ENCODE measurements at places on chromosomes 5 and 9.

- peak; percentile 78 for DNase-seq
These were observed 95.8 kb downstream of the CFAP90 start for GRCh38 chr5:7754997-7755596.

GRCh38 chr9:94289691-94290090, 30.6 kb downstream of the ZNF169 start:
- DNase-seq, result peak; percentile 39

DNA sequence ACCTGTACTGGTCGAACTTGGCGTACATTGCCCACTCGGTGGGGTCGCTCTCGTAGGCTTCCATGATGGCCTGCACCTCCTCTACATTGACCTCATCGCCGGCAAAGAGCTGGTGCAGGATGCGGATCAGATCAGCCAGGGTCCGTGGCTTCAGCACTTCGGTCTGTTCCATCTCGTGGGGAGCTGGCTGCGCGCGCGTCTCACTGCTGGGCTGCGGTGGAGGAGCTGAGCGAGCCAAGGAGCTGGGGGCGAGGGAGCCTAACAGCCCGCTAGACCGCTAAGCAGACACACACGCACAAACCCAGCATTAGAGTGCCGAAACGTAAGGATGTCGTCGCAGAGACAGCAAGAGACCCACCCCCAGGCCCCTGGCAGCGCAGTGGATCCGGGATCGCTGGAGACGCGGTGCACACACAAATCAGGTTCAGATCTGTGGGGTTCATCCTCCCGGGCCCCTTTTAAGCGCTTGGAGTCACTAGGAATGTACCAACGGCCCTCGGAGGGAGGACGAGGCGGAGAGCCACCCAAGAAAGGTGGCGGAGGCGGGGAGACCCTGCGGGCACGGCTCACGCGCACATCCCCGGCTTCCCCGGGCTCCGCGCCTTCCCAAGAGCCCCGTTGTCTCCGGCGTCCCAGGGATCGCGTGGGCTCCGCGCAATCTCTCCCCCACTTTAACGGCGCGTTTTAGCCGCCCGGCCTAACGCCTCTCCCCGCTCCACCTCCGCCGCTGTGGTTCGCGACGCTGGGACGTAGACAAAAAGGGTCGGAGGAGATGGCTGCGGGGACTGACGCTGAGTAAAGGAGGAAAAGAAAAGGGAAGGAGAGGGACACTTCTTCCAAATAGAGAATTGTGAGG, at the start of gene CDO1:
TSS of gene CDO1 (minus strand) at position 434 of the 856 bp plus-strand sequence. CDS start at position 172, 262 bp downstream.
- DNase-seq, result no peak

DNA sequence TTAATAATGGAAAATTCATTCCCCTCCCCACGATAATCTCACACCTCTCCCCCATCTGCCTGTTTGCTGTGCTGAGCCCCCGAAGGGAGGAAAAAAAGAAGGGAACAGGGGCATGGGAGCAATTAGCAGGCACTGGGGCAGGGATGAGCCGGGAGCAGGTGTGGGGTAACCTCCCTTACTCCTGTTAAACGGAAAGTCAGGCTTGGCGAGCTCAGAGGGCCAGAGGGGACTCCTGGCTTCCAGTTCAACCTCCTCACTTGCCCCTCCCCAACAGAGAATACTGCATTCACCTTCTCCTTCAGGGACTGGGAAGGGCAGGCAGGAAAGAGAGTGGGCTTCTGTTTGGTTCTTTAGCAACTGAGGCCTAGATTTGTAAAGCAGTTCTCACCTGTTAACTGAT, 1.6 kb downstream of the AFAP1L1 start:
- DNase-seq, result no peak

- peak; percentile 39 for DNase-seq
These were observed 814 bp downstream of the KIF12 start for GRCh38 chr9:114098021-114098935.

DNA sequence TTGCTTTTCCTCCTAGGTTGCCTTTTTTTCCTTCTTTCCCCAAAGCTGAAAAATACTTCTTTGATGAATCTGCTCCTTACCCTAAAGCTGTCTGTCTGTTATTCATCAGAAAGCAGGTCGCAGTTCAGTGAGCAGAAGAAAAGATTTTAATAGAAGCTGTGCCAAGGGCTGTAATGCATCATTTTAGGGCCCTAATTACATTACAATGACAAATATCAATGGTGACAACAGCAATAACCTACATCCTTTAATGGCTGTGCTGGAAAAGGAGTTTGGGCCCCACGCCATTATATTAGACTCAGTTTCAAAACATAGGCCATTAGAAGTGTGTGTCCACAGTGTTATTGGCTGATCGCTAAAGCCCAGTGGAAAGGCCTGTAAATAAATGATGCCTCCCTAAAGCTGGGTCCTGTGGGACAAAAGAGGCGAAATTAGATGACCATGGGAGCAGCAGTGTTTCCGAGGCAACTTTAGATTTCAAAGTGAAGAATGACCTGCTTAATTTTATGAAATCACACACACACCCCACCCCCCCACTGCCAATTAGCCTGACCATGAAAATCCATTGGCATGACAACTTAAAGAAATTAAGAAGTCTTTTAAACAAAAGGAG, 38.4 kb downstream of the TLE4 start:
- DNase-seq, result no peak

DNA sequence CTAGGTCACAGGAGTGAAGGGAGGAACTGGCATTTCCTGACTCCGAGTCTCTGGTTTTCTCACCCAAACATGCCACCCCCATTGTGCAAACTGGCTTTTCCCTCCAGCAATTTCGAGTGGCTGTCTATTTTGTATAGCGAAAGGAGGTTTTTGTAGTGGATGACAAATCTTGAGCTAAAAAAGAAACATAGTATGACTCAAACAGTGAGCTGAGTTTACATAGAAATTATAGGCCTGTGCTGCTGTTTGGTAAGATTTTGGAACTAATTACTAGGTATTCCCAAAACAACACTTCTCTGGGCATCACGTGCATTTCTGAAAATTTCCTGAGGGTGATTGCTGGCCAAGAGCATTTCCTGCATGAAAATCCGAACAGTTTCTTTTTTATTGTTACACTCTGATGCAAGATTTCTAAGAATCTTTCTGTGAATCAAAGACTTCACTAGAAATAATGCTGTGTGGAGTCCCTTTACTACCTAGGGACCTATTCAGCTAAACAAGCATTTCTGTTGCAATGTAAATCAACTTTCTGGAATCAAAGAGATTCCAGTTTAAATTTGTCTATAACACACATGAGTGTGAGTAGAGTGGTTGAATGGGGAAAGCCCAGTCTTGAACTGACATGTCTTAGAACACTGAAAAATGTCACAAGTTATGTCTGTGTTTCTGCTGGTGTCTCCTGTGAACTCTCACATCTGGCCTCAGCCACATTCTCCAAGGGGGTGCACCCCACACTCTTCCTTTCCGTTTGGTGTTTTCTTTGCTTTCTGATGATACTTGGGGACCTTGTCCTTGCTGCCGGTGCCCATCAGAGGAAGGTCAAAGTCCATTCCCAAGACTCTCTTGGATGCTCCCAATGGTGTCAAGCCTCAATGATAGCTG, 33.3 kb upstream of the DAPK1 start:
- DNase-seq, result no peak

GRCh38 chr9:123422635-123423310, 66.8 kb downstream of the CRB2 start:
- DNase-seq, result no peak

DNA sequence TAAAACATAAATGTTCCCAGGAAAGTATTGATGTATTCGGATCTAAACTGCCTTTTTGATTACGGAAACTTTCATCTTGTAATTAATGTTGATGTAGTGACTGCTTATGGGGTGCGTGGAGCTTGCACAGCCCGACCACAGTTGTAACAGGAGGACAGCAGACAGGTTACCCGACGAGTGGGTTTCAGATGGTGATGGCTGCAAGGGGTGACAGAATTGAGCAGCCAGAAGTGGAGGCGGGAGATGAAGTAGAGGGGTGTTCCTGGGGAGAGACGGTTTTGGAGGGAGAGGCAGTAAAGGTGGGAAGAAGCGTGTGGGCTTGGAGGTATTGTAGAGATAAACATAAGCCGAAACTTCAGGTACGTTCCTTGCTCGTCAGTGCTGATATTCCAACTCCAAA, 5.8 kb downstream of the CEP72 start:
- DNase-seq, result no peak

- DNase-seq, result no peak
These were observed 898.0 kb upstream of the C9orf72 start for GRCh38 chr9:28471261-28471660.

GRCh38 chr5:135356522-135357318, 42.3 kb downstream of the MACROH2A1 start:
- DNase-seq, result no peak

DNA sequence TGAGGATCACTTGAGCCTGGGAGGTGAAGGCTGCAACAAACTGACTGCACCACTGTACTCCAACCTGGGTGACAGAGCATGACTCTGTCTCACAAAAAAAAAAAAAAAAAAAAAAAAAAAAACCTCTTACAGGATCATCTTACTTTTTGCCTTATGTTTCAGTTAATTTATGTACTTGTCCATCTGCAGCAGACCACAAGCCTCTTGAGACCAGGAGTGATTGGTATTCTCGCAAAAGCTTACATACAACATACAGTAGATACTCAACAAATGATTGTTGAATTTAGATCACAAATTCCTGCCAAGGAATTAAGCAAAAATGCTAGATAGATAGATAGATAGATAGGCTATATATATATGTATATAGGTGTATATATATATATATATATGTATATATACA, 12.4 kb downstream of the CEMIP2 start:
- DNase-seq, result no peak

GRCh38 chr9:32884482-32884881, 101.1 kb downstream of the TMEM215 start:
- DNase-seq, result no peak

DNA sequence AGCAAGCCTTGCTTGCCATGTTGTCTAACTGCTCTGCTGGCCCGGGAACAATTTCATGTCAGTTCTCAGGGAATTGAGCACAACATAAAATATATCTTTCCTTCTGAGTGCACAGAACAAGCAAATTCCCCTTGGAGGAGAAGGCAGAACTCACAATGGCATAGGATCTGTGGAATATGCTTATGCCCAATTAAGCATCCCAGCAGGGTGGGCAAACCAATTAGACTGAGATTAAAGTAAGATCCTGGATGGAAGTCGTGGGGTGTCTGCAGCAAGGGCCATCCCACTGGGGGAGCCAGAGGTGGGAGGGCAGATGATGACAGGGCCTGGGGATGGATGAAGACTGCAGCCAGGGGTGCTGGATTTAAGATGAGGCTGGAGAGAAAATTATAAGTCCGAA, 114.1 kb downstream of the BRINP1 start:
- DNase-seq, result no peak

DNA sequence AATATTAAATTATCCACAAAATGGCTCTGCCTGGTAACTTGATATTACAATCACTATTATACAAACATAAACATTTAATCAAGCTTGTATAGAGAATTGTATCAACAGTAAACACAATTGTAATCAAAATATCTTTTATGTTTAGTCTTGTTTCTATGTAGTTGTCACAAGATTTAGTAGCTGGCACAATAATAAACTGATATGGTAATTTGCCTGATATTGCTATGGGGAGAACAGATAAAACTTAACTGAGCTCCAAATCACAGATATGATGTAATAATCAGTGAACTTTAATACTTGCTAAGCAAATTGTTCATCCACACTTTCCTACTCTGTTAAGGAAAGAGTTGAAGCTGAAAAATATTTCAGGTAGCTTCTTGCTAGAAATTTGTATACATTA, 189.8 kb downstream of the MPDZ start:
- DNase-seq, result no peak

- DNase-seq, result no peak
These were observed 14.3 kb downstream of the ERMP1 start for GRCh38 chr9:5818424-5819142.

DNA sequence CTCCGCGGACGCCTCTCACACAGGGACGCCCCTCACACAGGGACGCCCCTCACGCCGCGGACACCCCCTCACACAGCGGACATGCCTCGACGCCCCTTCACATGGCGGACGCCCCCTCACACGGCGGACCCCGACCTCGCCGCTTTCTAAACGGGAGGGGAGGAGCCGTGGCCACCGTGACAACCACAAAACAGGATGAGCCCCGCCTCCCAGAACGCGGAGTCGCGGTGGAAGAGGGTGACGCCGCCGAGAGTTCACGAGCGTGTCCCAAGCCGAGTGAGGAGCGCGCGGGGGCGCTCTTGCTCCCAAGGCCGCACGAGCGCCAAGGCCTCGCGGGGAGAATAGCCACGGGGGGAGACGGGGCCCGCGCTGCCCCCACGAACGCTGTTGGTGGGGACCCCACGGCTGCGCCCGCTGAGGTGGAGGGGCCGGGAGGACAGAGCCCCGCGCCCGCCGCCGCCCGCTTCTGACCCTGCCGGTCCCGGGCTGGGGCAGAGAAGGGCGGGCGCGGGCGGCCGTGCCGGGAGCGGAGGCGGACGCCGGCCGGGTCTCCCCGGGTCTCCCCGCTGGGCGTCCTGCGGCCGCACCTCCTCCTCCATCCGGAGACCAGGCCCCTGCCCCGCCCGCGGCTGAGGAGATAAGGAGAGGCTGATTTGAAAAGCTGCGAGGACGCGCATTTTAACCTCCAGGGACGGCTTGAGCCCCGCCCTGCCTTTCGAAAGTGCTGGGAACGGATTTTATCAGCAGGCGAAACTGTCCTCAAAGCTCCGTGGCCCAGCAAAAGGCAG, 3.9 kb upstream of the NKD2 start:
- peak; percentile 55 for DNase-seq

- DNase-seq, result no peak
These were observed 500.2 kb upstream of the CDH6 start for GRCh38 chr5:30693326-30693725.

- DNase-seq, result no peak
These were observed 530.2 kb downstream of the EBF1 start for GRCh38 chr5:158569534-158569933.

- peak; percentile 75 for DNase-seq
These were observed 125.1 kb downstream of the C9orf50 start for GRCh38 chr9:129495620-129496472.

DNA sequence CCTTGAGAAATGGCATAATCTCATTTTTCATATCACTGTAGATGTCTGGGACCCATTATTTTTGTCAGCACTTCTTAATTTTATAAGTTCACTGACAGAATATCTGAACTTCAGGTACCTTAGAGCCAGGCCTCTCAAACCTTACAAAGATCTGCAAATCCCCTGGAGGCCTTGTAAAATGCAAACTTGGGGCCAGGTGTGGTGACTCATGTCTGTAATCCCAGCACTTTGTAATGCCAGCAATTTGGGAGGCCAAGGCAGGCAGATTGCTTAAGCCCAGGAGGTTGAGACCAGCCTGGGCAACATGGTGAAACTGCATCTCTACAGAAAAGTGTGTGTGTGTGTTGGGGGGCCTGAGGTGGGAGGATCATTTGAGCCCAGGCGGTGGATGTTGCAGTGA, 30.8 kb downstream of the RASGRF2 start:
- DNase-seq, result peak; percentile 83

- peak; percentile 41 for DNase-seq
These were observed 705 bp downstream of the SEPTIN8 start for GRCh38 chr5:132776131-132776937.

DNA sequence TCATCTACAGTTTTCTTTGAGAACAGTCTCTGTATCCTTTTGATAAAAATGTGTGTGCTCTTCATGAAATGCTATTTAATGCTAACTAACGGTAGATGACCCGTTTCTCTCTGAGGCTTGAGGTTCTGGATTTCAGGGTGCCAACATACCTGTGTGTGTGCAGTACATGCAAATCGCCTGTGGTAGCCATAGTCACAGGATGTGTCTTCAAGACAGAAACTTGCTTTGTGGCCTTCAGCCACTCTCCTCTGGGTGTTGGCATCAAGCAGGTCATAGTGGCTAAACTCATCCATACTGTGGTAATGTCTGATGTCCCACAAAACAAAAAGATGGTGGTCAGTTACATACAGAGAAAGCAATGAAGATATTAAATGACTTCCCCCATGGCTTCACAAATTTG, 4.2 kb downstream of the LOX start:
- DNase-seq, result no peak

GRCh38 chr5:110251366-110251765, 475.1 kb downstream of the TMEM232 start:
- peak; percentile 3 for DNase-seq

All from PC-3 (cell line).